Left hindlimb (tissue), 1 donor: ENCODE measurements at places on chromosomes 12 and 14.

DNA sequence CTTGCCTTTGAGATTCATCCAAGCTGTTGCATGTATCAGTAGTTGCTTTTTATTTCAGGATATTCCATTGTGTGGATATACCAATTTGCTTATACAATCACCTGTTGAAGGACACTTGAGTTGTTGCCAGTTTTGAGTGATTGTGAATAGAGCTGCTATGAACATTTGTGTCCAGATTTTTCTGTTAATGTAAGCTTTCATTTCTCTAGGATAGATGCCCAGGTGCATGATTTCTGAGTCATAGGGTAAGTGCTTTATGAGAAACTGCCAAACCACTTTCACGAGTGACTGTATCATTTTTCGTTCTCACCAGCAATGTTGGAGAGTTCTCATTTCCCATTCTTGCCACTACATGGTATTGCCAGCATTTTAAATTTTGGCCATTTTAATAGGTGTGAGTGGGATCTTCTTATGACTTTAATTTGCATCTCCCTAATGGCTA lies 434.6 kb upstream of the RGS6 start:
- no peak for DNase-seq

GRCh38 chr12:39777465-39777864 lies 157.9 kb upstream of the ABCD2 start:
- DNase-seq: no peak

DNA sequence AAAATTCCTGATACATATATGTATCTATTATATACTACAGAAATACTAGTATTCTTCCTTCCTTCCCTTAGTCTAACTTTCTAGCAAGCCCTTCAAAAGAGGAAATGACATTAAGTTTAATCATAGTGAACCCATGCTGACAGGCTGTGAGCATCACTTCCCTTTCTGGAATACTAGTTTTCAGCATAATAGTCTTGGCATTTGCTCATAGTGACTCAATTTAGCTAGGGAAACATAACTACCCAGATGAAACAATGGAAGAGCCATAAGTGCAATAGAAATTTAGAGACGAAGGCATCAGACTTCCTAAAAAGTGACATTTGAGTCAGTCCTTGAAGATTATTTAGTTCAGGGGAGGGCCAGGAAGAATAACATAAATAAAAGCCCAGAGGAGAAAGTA lies 184.5 kb upstream of the CRY1 start:
- DNase-seq: no peak

- DNase-seq: no peak
These were observed 5.2 kb downstream of the IRF2BPL start for GRCh38 chr14:77023001-77023996.

GRCh38 chr14:62451221-62451620 lies 594.0 kb downstream of the KCNH5 start:
- no peak for DNase-seq

DNA sequence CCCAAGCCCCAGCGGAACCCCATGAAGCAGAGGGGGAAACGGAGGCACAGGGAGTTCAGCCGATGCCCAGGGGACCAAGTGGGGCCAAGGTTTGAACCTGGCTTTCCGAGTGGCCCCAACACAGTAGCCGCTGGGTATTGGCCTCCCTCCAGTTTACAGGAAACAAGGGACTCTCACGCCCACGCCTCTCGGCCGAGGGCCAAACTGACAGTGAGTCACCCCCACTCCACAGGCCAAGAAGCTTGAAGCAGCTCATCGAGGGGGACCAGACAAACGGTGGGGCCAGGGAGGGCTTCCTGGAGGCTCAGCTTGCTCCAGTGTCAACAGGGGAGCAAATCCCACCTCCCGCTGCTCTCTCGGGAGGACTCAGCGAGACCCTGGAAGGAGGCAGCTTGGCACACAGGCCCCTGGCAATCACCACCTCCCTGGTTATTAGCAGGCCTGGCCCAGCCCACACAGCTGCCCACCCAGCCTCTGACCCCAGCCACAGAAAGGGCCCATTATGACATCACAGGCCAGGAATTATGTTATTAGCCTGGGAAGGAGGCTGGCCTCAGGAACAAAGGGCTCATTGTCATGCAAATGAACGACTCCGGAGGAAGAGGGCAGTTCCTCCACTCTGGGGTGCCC lies 54.6 kb downstream of the NCOR2 start:
- DNase-seq: peak; percentile 87

DNA sequence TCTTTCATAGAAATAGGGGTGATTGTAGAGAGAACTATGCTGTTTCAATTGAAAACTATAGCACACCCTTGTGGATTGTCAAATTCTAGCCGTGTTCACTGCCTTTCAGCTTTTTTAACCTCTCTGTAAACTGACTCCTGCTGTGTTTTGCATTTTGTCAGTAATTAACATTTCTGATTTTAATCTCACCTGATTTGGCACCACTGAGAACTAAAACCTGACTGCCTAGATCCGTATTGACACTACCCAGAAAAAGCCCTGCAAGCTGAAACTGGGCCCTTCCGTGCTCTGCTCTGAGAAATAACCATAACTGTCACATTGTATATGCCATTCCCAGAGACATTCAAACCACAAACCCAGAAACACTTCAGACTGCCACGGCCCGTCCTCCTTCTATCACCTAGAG lies 26.6 kb upstream of the ETV6 start:
- no peak for DNase-seq

DNA sequence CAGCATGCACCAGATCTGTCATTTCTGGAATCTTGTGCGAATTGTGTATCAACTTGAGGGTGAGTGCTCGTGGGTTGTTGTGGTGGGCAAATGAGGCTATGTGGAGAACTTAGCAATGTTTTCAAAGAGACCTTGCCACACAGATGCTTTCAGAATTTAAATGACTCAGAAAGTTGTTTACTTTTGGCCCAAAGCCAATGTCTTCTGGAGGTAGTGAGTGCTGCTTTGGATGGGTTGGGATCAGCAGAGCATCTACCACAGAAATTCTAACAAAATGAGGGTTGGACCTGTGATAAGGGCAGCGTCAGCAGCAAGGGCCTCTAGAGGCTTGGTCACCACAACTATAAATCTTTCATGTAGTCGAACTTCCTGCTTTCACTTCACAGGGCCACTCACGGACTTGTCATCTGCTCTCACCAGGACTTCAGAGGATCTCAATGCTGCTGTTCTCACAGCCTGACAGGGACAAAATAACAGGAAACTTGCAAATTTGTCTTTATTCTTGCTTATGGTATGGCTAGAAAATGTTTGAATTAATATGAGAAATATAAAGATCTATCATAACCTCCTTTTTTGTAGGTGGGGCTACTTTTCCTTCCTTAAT lies 111.4 kb downstream of the DACT1 start:
- peak; percentile 49 for DNase-seq

DNA sequence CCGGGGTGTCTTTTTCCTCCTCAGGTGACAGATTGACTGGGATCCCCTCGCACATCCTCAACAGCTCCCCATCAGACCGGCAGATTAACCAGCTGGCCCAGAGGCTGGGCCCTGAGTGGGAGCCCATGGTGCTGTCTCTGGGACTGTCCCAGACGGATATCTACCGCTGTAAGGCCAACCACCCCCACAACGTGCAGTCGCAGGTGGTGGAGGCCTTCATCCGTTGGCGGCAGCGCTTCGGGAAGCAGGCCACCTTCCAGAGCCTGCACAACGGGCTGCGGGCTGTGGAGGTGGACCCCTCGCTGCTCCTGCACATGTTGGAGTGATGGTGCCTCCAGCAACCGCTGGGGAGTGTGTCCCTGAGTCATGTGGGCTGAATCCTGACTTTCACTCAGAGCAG lies 172.8 kb downstream of the CRADD start:
- no peak for DNase-seq

DNA sequence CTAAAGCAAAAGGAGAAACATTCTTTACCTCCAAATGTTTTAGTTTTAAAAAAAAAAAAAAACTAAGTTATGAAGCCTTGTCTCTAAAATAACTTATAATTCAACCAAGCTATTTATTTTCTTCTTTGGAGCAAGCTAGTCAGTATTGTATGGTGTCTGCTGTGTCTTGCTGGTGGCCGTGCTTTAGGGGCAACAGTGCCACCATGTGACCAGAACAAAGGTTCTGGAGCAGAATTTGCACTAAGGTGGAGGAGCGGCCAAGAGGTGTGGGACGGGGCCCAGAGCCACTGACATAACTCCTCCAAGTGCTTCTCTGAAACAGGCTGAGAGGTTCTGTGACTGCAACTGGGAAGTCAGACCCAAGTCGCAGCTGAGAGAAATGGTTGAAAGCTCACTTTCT lies 4.5 kb downstream of the FICD start:
- no peak for DNase-seq

- no peak for DNase-seq
These were observed 320.7 kb downstream of the SOX5 start for GRCh38 chr12:23628806-23629205.

- no peak for DNase-seq
These were observed 6.0 kb downstream of the P3H3 start for GRCh38 chr12:6834254-6834653.

DNA sequence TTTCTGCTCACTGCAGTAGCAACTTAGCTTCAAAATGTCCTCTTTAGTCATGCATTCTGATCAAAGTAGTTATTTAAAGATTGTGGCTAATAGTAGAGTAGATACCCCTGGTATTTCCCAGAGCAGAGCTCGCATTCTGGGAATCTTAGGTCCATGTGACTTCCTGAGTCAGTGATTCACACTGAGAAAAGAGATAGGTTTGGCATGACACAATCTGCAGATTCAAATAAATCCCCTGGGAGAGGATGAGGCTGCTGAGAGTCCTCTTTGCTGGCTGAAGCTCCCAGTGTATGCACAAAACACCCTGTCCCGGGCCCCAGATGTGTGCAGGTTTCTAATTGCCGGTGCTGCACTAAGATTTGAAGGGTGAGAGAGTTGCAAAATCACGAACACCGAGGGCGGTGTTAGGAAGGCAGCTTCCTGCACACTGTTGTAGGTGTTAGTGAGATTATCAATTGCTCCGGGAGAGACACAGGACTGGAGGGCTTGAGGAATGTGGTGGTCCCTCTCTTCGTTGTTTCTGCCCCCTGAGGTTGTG lies 233.2 kb downstream of the NRXN3 start:
- no peak for DNase-seq

- no peak for DNase-seq
These were observed 15.4 kb downstream of the MON2 start for GRCh38 chr12:62481843-62482540.

- no peak for DNase-seq
These were observed 220.3 kb downstream of the KTN1 start for GRCh38 chr14:55800156-55800785.

DNA sequence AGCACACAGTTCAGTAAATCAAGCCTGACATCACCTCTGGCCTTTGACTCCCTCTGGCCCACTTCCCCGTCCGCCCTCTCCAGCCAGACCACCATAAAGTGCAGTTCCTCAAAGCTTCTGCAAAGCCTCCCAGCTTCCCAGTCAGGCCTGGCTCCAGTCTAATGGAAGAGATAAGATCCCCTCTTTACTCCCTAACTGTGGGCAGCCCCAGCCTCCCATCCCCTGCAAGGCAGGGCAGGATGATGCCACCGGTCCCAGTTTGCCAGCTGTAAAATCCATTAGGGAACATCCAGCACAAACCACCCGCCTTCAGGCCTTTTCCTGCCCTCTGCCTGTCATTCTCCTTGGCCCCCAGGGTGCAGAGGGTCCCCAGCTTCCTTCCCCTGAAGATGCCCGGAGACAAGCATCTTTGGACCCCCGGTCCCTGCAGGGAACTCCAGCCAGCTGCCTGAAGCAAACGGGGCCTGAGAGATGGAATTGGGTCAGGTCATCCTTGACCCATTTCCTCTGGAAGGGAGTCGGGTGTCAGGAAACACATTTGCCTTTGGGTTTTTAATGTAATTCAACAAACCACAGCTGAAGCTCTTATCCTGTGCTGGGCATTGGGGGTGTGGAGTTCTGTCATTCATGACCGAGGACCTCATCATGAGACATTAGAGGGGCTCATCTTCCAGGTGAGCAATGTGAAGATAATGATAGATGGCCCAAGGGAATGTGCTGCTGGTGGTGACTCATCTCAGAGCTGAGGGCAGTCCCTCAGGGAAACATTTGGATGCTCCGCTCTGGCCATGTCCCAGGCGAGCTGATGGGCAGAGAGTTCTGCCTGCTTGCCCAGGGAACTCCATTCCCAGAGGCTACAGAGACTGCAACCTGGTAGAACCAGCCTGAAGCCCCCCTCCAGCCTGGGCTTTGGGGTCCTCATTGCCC lies 93.8 kb upstream of the CLMN start:
- no peak for DNase-seq

GRCh38 chr14:92673601-92674150 lies 74.8 kb downstream of the LGMN start:
- DNase-seq: no peak
